ENCODE measurements at places on chromosomes 5 and 9.

DNA sequence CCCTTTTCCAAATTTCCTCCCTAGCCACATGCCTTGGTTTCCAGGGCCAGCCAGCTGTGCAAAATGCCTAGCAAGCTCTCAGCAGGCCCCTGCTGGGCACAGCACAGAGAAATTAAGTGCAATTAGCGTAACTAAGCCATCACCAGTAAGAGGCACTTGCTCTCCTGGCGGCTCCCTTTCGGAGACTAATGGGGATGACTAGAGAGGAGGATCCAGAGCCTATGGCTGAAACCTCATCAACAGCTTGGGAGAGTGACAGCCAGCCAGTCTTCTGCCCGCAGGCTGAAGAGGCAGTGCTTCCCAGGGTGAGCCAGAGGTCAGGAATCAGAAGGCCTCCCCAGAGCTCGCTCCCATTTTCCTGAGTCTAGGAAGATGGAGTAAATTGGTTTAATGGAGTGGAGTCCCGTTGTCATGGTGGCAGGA lies 108.4 kb downstream of the KCNIP1 start:
- DNase-seq = no peak

GRCh38 chr5:176513788-176514187 lies 23.4 kb downstream of the RNF44 start:
- no peak for DNase-seq

GRCh38 chr9:6870650-6871477 lies 113.1 kb downstream of the KDM4C start:
- DNase-seq = peak; percentile 57

GRCh38 chr5:40474250-40474649 lies 205.5 kb upstream of the PTGER4 start:
- DNase-seq = no peak

- DNase-seq = no peak
These were observed 48.9 kb downstream of the TNFSF15 start for GRCh38 chr9:114756920-114757319.

GRCh38 chr5:137696481-137696880 lies 39.4 kb downstream of the KLHL3 start:
- no peak for DNase-seq

GRCh38 chr9:122820490-122820845 lies 7.9 kb downstream of the PDCL start:
- DNase-seq = no peak

GRCh38 chr5:177447611-177448243 lies 1.1 kb downstream of the PRR7 start:
- no peak for DNase-seq

DNA sequence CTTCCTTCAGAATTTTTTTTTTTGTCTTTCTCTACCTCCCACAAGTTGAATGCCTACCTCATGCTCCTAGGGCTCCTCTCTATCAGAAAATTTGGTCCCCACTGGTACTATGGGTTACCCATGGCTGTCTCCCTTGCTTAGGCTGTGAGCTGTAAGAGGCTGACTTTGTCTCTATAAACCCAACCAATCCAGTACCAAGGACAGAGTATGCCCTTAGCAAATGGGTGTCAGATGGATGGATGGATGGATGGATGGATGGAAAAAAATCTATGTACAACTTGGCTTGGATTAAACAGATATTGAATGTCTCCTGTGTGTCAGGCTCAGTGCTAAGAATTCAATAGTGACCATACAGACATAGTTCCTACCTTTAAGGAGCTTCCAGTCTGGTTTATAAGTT lies 398.2 kb upstream of the TRPC7 start:
- no peak for DNase-seq

- DNase-seq = no peak
These were observed 6.4 kb downstream of the ENTPD8 start for GRCh38 chr9:137434498-137435380.

DNA sequence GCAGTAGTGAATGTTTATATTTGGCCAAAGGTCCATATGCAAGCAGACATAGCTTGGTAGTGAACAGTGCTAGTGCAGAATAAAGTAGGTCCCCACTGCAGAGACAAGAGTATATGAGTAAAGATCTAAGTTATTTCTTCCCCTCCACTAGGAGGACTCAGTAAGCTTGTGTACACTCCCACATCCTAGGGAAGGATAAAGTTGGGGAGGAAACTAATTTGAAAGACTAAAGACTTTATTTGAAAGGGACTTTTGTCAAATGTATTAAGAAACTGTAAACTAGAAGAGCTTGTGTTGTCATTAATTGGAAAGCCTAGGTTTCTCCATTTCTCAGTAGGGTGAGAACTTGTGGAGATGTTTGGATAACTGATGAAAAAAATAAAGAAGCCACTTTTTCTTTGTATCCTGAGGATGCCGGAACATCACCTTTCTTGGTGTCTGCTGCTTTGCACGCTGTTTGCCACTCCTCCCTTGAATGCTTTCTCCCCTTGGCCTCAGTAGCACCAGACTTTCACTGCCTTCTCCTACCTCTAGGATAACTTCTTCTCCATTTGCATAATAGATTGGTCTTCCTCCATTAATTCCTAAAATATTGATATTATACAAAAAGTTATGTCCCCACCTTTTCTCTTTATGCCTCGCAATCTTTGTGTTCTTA lies 329.0 kb downstream of the PARP8 start:
- DNase-seq = peak; percentile 1
